Psoas muscle (tissue), 8 donors: ENCODE measurements at places on chromosomes 4 and X. TPM values are rescaled to one million over a fixed set of nuclear protein-coding genes. Genes with fewer than 3 reads are reported as not detected.

Gene TRO
- polyA plus RNA-seq, result 0.18 TPM

Gene FAM9B
- not detected for polyA plus RNA-seq

Gene FAM53A
- 1.4 TPM for polyA plus RNA-seq

Gene COL25A1
- polyA plus RNA-seq, result 0.35 TPM

Gene NUDT11
- polyA plus RNA-seq, result not detected
